Esophagus muscularis mucosa (tissue), 4 donors: ENCODE measurements at places on chromosomes 1 and 21. TPM values are rescaled to one million over a fixed set of nuclear protein-coding genes. Genes with fewer than 3 reads are reported as not detected.

LAD1 gene
- total RNA-seq: not detected

TMEM51 gene
- 12.4 TPM for total RNA-seq

LAPTM5 gene
- total RNA-seq: 35.7 TPM

GPR161 gene
- 19.5 TPM for total RNA-seq

GRCh38 chr1:10726355-10726754 is 70.1 kb downstream of the CASZ1 start:
- H3K4me1 ChIP-seq: peaks cover 54% of the 10 kb centered on the region
- no peaks in the 10 kb centered on the region for H3K36me3 ChIP-seq
- H3K27ac ChIP-seq: peak overlapping the region; percentile 82
- H3K27me3 ChIP-seq: no peaks in the 10 kb centered on the region
- no peak for DNase-seq

- H3K4me3 ChIP-seq: no peak overlapping the region
- no peak overlapping the region for H3K27ac ChIP-seq
- no peaks in the 10 kb centered on the region for H3K36me3 ChIP-seq
- peaks cover 10% of the 10 kb centered on the region for H3K4me1 ChIP-seq
These were observed 22.8 kb downstream of the LACTBL1 start for GRCh38 chr1:22949822-22950331.
